ENCODE measurements at places on chromosomes 5 and 9.
A peak's percentile ranks its signal among the peaks of the same experiment; 100 is the strongest.

GRCh38 chr9:113886026-113886369 lies 9.9 kb downstream of the ZNF618 start:
- DNase-seq, result no peak

DNA sequence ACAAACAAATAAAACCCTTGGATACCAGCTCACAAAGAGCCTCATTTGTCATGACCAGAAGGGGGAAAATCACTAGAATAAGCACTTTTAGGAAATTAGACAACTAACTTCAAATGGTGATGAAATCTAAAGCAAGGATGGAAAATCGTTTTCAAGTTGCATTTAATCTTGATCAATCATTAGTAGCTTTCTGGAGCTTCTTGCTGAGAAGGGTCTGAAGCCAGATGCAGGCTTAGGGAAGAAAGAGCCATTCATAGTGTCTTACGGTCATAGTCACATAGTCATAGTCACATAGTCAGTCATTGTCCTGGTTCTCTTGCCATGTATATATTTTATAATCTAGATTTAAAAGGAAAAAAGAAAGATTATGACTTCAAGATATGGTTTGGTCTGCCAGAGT lies 610.5 kb downstream of the ACTL7B start:
- DNase-seq, result no peak

DNA sequence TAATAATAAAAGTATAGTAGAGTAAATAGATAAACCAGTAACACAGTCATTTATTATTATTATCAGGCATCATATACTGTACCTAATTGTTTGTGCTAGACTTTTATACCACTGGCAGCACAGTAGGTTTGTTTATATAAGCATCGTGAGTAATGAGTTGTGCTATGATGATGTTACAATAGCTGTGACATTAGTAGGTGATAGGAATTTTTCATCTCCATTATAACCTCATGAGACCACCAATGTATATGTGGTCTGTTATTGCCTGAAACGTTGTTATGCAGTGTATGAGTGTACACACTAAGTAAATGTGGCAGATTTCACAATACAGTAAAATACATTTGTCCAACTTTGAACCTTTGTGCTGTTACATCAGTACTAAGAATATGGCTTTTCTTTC lies 72.7 kb upstream of the SPATA31D4 start:
- DNase-seq, result no peak

GRCh38 chr5:74311961-74312360 lies 328.6 kb downstream of the ENC1 start:
- DNase-seq, result peak; percentile 77

DNA sequence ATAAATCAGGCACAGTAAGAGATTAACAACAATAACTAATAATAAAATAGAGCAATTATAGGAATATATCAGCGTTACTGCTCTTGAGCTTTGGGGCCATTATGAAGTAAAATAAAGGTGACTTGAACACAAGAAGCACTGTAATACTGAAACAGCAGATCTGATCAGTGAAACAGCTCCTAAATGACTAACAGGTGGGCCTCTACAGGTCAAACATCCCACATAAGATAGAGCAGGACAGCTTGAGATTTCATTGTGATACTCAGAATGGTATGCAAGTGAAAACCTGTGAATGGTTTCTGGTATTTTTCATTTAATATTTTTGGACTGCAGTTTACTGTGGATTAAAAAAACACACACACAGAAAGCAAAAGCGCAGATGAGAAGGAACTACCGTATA lies 24.0 kb upstream of the MAP3K1 start:
- no peak for DNase-seq

- DNase-seq, result no peak
Observed at GRCh38 chr9:81632599-81632998, 56.7 kb downstream of the TLE1 start.

DNA sequence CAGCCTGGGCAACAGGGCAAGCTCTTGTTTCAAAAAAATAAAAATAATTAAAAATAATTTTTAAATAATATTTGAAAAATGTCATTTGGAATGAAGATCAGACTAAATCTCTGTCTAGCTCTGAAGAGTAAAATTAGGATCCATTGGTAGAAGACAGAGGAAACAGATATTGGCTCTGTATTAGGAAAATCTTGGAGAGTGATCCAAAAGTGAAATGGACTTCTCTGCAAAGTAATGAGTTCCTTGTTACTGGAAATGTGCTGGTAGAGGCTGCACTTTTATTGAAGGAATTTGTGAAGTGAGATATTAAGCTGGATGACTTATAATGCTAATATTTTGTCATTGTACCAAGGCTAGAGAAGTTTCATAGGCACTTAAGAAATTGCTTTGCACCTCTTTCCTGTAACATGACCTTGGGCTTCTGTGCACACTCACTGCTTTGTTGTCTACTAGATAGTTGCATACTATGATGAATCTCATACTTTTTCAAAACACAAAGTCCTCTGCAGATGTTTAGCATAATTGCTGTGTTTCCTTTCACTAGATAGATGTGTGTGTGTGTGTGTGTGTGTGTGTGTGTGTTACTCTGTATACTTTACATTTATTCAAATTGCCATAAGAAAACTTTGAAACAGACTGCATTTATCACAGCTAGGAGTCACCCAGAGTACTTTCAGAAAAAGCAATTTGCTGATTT lies 13.1 kb downstream of the THBS4 start:
- no peak for DNase-seq

GRCh38 chr9:34170237-34170991 lies 8.4 kb upstream of the UBAP1 start:
- peak; percentile 20 for DNase-seq

GRCh38 chr5:62902126-62902525 lies 323.5 kb downstream of the LRRC70 start:
- no peak for DNase-seq

- no peak for DNase-seq
Observed at GRCh38 chr5:54727874-54728587, 210.5 kb downstream of the SNX18 start.

GRCh38 chr9:137227054-137227852 lies at the start of gene RNF224:
Gene RNF224 (plus strand): TSS chr9:137227502. CDS start chr9:137228336, 834 bp downstream.
- DNase-seq, result peak; percentile 61

- DNase-seq, result no peak
Observed at GRCh38 chr5:41347569-41347968, 134.2 kb upstream of the C6 start.

- DNase-seq, result no peak
Observed at GRCh38 chr5:168796593-168797580, 217.7 kb upstream of the PANK3 start.

DNA sequence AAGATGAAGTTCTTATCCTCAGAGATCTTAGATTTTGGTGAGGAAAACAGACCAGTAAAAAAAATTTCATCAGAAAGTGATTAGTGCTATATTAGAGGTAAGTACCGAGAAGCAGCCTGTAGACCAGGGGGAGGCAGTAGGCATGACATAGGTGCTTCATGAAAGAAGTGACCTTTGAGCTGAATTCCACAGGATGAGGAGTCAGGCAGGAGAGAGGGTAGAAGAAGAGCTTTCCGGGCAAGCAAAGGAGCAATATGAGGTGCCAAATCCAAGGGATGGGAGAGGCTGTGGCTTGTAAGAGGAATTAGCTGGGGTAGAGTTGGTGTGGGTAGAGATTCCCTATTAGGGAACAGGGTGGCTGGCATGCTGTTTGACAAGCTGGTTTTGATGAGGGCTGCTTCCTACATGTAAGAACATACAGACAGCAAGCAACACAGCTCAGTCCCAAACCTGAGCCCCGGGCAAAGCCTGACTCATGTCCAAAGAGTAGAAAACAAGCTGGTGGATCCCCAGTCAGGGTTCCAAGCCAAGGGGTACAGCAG lies 48.4 kb upstream of the PWWP2A start:
- DNase-seq, result no peak

DNA sequence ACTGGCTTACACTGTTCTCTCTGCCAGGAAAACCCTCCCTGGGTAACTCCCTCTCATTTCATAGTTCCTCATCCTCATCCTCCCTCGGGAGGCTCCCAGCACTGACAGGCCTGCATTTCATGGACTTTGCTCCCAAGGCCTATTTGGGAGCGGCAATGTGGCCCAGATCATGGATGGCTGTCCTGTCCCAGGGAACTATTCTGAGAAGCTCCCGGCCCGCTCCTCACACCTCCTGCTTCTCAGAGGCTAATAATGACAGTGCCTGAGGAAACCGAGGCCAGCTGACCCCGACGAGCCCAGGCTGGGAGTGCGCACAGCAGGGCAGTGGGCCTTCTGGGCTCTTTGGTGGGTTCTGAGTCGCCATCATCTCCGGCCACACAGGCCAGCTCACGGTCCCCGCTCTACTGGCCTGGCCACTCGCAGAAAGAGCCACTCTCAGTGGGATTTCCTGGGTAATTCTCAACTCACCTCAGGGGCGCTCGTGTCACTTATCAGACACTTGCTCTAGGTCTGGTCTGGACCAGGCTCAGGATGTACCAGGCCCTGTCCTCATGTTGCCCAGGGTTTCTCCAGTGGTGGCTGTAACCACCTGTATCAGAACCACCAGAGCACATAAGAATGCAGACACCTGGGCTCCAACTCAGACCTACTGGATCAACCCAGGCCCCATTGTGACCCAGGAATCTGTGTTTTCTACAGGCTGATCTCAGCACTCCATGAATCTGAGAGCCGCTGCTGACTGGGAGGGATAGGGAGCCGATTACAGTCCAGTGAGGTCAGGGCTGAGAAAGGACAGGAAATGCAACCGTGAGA lies 2.0 kb upstream of the DOLPP1 start:
- no peak for DNase-seq

DNA sequence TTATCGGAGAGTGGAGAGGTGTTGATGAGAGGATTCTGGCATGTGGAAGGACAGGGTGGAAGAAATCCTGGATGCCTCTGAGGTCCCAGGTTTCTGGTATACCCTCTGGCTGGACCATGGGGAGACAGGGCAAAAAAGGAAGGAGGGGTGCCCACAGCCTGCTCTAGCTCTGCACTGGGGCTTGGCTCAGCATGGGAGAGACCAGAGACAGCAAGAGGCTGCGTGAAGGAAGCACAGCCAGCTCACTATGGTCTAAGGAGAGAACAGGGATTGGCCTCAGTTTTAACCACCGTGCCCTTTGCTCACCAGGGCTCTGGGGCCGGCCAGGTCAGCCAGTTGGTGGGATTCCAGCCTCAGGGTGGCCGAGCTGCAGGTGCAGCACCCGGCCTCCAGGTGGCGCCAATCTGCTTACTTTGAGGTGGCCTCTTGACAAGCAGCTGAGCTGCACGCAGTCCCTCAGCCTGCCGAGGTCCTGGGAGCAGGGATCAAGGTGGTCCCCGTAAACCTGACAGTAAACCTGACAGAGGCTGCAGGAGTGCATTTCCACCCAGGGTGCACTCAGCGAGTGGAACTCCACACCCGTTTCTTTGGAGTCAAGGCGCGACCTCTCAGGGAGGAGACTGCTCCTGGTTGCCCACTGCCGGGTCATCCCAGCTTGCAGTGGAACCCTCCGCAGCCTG lies 25.0 kb upstream of the SPTLC1 start:
- peak; percentile 83 for DNase-seq

DNA sequence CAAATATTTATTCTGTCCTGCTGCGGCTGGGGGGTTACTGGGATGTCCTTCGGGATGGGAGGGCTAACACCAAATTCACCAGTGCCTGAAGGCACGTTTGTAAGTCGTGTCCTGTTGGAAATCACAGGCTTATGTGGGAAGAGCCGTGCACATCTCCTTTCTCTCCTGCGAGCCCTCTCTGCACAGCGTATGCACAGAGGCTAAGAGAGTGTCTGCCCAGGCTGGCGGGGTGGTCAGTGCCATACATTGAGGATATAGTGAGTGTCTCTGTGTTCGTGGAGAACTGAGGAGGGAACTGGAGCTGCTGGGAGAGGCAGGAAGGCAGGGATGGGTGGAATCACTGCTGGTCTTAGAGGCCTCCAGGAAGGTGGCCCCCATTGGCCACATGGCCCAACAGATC lies 110.1 kb downstream of the WNK2 start:
- DNase-seq, result no peak

GRCh38 chr5:142664067-142664466 lies 21.8 kb downstream of the FGF1 start:
- DNase-seq, result no peak

DNA sequence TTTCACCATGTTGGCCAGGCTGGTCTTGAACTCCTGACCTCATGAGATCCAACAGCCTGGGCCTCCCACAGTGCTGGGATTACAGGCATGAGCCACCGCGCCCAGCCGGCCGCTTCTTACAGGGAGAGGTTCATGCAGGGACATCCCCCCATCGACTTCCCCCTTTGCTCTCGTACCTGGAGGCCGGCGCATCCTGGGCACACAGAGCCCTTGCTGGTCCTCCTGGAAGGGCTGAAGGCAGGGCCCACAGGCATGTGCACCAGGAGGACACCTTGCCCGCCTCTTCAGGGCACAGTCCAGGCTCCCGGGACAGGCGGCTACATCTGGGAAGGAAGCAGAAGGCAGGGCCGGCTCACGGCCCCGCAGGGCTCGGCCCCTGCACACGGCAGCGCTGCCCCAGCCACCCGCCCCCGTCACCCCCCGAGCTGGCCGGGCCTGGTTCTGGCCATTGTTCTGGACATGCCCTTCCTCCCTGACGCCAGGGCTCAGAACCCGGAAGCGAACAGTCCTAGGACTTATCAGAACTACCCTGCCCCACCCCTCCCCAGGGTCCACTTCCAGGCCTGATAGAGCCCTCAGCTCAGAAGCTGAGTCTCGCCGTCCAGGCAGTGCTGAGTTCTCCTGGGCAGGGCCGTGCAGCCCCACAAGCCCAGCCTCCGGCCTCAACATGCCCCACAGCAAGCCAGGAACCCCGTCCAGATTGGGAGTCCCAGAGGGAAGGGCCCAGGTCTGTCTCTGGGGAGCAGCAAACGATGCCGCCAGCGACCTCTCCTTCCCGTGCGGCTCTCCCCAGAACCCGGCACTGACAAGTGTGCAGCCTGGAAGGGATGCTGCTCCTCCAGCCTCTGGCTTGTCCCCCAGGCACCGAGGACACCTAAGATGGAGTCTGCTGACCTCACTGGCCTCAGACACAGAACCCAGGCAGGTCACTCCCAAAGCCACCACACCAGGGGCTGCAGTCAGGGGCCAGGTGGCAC lies 2.9 kb downstream of the NPDC1 start:
- no peak for DNase-seq

DNA sequence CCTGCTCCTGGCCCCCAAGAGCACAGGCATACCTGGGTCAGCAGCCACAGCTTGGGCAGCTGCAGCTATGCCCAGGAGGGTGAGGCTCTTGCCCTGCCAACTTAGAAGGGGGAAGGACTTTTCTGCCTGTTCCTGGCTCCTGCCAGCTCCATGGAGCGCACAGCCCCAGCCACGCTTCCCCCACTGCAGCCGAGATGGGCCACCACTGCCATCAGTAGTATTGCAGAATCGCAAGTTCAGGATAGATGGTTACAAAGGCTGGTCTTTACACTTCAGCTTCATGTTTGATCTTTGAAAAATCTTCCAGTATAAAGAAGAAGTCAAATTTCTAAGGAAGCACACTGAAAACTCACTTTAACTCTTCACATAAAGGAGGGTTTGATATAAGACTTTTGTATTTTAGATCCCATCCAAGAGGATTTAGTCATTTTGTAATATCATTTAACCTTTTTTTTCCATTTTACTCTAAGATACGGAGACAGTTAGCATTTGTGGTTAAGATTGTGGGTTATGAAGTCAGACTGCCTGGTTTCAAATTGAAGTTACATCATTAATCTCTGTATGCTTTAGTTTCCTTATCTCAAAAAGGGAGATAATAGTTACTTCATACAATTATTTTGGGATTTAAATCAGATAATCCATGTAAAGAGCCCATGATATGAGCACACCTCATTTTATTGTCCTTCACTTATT lies 81.8 kb downstream of the NLN start:
- DNase-seq, result no peak

All from tibial artery (tissue), 4 donors.